Astrocyte of the hippocampus (primary cell): ENCODE measurements at places on chromosomes 12 and 14.

DNA sequence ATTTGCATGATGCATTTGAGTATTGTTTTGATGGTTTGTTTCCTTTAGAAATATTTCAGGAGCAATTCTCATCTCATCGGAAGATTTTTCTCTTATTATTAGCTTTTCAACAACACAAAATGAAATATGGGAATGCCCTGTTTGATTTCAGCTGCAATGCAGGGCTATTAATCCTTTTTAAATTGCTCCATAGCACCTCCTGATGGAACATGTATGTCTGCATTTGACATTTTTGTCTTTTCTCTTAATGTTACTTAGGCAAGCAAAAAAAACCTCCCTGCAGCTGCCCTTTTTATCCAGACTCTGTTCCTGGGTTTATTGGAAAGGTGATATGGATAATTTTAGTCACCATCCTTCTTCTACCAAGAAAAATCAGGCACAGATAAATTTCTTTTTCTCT, 895.8 kb downstream of the RPS29 start:
- DNase-seq, result no peak

DNA sequence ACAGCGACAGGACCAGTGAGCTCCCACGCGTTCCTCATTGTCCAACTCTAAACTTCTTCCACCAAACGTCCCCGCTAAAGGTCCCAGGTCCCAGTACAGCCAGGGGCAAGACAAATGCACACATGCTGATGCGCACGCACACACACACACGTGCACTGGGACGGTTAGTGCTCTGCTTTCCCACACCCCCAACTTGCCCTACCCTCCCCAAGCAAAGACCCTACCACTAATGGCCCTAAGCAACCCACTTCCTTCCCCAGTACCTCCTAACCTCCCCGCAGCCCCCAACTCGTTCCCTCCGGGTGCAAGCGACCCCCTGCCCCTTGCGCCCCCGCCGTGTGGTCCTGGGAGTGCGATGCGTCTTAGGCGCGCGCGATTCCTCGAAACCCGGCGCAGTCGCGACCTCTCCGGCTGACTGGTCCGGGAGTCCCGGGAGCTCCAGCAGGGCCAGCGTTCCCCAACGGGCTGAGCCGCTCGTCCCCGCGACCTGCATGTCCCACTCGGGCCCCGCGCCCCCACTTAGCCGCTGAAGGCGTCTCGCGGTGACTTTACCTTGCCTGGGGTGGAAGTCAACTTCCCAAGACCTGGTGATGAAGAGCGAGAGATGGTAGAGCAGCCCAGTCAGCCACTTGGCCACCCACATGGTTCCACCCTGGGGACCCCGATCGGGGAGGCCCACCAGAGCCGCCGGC, 578 bp downstream of the ADAMTS20 start:
- DNase-seq, result no peak

- DNase-seq, result no peak
These were observed 31.5 kb upstream of the ANO6 start for GRCh38 chr12:45184147-45184963.

GRCh38 chr12:132559652-132560363, 50.6 kb downstream of the LRCOL1 start:
- DNase-seq, result peak; percentile 89

- DNase-seq, result no peak
These were observed 384.7 kb downstream of the ALG10 start for GRCh38 chr12:34406996-34407300.
